ENCODE measurements at places on chromosomes 6 and 20.

DNA sequence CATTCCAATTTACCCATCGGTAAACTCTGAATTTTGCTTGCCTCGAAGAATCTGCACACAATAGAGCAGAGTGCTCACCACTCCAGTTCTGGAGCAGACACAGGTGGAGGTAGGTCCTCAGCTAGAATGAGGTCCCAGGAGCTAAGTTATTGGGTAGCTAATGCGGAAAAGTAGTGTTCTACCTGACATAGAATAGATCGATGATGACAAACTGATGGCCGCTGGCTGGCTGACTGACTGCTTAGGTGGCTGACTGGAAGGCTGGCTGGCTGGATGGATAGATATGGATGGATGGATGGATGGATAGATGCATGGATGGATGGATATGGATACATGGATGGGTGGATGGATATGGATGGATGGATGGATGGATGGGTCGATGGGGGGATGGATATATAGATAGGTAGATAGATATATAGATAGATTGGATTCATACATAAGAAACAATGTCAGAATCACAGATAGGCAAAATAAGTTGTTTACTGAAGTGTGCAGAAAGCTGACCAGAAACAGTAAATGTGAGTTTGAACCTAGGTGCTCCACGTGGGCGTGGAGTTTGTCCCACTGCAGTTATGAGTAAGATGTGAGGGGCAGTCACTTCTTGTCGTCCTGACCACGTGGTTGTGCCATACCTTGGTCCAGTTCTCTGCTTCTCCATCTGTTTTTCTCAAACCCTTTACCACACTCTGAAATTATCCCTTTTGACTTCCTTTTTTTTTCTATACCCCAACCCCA is 62.1 kb downstream of the TBXT start:
- DNase-seq = peak; percentile 90

DNA sequence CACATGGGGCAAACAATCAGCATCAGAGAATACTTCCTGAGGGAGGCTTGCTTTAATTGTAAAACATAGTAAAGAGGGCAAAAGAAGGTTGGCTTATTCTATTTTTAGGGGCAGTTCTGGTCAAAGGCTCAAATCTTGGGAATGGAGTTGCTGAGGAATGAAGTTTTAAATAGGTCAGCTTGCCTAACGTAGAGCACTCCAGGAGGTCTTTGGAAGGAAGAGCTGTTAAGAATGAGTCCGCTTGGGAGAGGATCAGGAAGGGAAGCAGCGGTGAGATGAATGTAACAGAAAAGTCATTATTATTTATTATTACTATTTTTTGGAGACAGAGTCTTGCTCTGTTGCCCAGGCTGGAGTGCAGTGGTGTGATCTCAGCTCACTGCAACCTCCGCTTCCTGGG is 108.7 kb downstream of the ZFAND3 start:
- DNase-seq = no peak

DNA sequence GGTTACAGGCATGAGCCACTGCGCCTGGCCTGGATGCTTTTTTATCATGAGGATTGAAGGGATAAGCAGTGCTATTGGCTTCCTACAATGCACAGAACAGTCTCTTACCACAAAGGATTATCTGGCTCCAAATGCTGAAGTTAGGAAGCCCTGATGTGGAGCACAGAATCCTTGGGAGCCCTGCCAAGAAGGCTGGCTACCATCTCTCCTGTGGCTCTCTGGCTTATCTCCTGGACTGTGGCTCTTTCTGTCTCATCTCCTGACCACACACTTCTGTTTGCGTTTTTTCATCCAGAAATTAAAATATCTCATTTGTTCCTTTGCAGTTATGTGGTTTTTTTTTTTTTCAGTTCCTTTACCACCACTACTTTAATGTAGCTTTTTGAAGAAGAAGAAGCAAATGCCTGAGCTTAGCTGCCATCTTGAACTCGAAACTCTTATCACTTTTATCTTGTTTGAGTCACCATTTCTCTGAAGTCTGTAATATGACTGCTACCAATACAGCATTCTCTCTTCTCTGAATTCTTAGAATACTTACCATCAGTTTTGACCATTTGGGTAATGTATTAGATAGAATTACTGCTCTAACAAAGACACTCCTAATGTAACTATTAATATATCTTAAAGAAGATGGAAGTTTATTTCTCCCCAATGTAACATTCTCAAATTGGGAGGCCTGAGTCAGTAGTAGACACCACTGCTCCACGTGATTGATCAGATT is 1044.7 kb downstream of the KIF16B start:
- no peak for DNase-seq

DNA sequence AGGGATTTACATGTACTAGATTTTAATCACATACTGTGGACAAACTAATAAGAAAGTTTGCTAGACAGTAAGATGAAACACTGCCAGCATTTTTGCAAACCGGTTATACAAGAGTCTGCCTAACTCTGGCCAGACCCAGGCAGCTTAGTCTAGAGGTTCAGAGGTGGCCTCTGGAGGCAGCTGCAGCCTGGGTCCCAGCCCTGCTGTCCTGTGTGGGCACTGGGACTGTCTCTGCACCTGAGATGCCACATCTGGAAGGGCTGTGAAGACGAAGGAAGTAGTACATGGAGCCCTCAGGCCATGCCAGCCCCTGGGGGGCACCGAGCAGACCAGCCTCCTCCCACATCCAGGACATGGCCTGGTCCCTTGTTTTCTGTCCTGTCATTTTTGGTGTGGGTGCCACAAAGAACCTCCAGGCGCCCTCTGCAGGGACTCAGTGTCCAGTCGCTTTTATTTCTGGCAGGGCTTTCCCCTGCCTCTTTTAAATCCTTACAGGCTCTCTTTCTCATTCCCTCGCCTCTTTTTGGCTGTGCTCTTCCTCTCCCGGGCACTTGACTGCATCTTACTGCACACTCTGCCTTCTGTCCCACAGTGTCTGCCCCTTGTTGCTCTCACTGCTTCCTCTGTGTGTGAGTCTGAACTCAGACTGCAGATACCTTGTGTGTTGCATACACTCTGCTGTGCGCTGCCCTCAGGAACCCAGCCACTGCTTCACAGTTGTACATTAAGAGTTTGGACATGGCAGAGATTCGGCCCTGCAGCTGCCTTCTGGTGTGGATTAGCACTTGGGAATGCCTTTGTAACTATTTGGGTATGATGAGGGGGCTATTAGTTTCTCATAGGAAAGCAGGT is 216.7 kb downstream of the ZDHHC14 start:
- no peak for DNase-seq

DNA sequence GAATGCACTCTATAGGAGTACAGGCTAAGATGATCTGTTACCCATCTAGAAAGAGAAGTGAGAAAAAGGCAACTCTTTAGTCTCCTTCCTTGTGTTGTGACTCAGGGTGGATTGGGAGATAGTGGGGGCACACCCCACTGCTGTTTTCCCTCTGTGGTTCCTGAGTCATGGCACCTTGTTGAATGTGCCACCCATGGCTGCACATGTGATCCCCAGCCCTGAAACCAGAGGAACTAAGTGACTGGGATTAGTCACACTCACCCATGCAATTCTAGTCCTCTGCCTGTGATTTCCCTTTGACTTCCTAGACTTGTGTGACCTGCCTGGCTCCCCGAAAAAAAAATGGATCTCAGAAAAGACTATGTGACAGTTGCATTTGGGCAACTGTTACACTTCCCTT is 48.6 kb upstream of the HTR1B start:
- DNase-seq = no peak

- no peak for DNase-seq
These were observed 130.5 kb upstream of the DTNBP1 start for GRCh38 chr6:15793288-15793687.

DNA sequence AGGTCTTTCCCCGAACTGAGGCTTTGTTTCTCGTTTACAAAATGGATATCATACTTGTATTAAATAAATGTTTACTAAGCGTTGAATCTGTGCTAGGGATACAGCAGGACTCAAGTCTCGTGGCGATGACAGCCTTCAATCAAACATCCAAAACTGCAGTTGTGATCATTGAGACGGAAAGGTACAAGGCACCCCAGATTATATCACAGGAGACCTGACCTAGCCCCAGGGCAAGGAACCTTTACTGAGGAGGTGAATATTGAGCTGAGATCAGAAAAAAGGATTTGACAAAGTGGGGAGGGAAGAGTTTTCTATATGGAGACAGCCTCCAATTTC is 476 bp downstream of the AAR2 start:
- DNase-seq = no peak

DNA sequence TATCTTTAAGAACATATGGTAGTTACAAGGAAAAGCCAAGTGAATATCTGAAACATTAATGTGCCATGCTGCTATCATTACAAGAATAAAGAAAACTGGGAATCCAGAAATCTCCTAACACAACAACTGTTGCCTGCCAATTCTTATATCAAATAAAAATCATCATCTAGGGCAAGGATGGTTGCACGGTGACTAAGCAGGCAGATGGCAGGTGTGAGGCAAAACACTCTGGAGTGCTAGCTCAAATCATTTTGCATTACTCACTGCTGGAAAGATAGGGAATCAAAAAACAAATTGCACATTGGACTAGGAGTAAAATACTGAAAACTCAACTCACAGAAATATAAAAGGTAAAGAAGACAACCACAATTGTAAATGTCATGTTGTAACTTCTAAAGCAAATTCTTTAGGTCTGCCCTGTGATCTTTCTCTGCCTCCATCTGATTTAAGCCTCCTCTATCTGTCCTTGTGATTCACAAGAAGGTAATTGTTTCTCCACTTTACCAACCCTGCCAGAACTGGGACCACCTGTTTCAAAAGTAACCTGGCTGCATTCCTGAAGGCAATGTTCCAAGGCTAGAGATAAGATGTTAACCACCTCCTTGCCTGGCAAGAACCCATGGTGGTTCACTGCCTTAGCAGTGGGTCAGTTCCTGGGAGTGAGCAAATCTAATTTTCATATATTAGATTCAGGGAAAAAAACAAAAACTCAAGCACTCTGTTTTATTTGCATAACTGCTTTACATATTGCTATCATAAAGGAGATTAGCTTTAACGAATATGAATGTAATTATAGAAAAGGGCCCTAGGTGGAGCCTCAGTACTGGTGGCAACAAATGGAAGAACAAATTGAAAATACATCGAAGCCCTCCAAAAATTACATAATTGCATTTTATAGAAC is 33.1 kb upstream of the LCA5 start:
- DNase-seq = no peak

DNA sequence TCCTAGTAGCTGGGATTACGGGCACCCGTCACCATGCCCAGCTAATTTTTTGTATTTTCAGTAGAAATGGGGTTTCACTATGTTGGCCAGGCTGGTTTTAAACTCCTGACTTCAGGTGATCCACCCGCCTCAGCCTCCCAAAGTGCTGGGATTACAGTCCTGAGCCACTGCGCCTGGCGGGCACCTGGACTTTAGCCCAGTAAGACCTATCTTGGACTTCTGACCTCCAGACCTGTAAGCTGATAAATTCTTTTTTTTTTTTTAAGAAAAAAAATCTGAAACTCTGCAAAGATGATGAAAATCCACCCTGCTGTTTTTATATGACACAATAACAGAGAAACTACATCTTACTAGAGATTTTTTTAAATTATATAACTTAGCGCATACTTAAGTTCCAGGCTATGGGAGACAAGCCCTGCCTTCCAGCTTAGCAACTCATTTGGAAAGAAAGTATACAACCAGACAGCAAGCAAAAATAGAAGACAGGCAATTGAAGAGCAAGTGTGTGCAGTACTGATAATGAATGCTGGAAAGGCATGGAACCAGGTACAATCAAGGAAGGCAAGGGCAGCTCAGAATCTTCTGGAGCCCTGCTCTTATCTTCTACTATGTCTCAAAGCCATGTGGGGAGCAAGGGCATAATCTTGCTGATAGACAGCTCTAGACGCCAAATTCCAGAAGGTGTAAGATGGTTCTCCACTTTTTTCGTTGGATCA is 104.2 kb downstream of the CD83 start:
- DNase-seq = no peak

GRCh38 chr6:16201706-16202105 is 36.7 kb upstream of the GMPR start:
- DNase-seq = no peak

- DNase-seq = no peak
These were observed 8.7 kb upstream of the WTAP start for GRCh38 chr6:159718634-159719033.

DNA sequence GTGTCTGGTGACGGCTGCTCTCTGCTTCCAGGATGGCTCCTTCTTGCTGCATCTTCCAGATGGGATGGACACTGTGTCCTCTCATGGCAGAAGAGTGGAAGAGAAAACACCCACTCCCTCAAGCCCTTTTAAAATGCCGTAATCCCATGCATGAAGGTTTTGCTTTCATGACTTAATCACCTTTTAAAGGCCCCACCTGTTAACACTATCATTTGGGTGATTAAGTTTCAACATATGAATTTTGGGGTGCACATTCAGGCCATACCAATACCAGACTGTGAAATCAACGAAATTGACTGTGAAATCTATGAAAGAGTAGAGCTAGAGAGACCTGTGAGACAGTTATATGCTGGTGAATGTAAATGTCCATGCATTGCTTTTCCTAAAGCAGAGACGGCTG is 374.3 kb upstream of the CHD6 start:
- DNase-seq = peak; percentile 39

- no peak for DNase-seq
These were observed 646.5 kb upstream of the EPHA7 start for GRCh38 chr6:94065707-94066337.

GRCh38 chr6:78611102-78611620 is 256.2 kb upstream of the IRAK1BP1 start:
- DNase-seq = no peak

DNA sequence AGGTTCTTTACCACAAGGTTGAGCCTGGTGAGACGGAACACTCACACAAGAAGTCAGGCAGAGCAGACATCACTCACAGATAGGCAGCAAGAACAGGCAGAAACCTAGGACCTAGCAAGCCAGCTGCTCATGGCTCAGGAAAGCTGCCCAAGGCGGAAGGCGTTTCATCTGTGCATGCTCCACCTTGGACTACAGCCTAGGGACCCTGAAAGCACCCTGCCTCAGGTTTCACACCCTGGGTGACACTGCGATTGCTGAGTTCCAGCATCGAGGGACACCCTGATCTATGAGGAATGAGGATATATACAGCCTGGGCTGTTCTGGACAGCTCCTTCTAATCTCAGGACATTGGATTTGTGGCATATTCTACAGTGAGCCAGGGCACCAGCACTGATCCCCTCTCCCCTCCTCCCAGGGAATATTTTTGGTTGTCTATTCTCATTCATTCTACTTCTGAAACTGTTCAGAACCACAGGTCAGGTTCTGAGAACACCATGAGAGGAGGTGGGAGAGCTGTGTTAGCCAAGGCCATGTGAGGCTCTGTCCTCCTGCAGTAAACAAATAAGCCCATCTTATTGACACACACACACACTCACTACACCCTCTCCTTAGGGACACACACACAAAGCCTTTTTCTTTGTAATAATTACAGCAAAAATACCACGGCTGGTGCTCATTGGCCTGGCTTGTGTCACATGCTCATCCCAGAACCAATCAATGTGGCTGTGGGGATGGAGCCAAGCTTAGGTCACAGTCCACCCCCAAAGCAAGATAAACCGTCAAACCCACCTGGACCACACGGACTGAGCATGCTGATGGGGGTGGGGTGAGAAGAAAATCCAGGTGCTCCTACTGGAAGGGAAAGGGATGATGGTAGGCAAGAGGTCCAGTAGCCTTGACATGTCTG is 26.3 kb upstream of the PMEPA1 start:
- DNase-seq = no peak

All from esophagus muscularis mucosa (tissue), 4 donors.